ENCODE measurements at places on chromosomes 7 and 10.

GRCh38 chr7:85695533-85695932, 508.7 kb upstream of the SEMA3D start:
- DNase-seq = no peak

GRCh38 chr7:14270099-14270498, 280.6 kb upstream of the ETV1 start:
- no peak for DNase-seq

DNA sequence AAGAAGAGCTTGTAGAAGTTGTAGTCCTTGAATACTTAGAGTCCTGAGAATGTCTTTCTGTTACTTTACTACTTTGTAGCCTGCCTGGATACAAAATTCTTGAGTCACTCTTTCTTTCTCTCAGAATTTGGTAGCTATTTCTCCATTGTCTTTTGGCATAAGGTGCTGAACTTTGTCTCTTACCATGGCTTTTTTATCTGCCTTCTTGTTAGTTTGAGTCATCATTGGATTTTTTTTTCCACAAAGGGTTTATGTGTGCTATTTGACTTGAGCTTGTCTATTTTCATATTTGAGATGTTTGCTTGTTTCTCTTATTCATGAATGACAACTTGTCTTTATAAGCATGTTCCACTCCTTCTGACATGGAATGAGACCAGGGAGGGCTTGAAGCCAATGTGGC, 74.5 kb upstream of the EXOC6 start:
- DNase-seq = no peak

DNA sequence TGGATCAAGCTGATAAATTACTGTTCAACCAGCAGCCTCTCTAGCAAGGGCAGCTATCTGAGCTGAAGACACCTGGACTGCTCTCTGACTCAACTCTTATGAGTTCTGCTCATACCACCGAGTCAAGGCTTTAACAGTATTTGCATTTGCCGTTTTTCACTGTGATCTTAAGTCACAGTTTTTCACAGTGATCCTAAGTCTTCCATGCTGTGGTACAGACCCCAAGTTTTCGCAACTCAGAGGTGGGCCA, 31.3 kb downstream of the PIP4K2A start:
- DNase-seq = no peak

DNA sequence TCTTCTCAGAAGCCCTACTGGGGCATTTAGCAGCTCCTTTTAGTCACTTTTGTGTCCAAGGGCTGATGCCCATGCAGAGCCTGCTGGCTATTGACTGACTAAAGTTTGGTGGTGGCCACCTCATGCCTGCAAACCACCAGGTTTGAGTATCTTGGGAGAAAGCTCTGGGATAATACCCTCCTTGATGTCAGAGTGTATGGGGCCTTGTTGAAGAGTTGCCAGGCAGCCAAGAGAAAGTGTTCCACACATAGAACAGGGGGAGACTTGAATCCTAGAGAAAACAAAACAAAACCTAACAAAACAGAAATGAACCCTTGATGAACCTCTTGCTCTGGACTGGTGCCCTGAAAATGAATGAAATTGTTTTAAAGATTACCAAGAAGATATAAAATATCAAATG, 1024.6 kb downstream of the SORCS1 start:
- DNase-seq = no peak

DNA sequence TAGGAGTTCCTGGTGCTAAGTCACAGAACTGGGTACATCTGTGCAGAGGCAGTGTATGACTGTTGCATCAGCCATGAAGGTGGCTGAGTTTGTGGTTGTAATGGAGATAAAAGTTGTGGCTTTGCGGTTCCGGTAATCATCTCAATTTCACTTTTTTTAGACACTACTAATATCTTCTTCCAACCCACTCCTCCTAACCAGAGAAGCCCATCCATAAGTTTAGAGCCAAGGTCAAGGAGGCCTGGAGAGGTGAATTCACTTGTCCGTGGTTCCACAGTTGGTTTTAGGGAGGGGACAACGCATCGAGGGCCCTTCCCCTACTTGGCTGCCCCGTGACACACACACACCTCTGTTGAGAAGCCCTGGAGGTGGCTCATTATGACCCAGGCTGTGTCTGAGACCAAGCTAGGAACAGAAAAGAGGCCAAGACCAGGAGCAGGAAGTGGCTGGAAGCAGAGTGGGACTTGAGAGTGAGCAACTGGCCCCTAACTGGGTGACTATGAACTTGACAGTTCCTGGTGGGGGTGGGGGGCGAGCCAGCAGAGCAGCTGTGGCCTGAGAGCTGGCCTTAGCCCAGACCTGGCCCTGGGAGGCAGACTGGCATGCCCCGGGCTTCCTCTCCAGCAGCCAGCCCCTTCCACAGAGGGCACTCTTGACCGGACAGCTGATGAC, 66.8 kb upstream of the COL13A1 start:
- no peak for DNase-seq

GRCh38 chr10:117987244-117987909, 59.4 kb downstream of the RAB11FIP2 start:
- no peak for DNase-seq

GRCh38 chr7:16092711-16093110, 328.6 kb downstream of the CRPPA start:
- no peak for DNase-seq

GRCh38 chr7:85471740-85472139, 284.9 kb upstream of the SEMA3D start:
- no peak for DNase-seq

DNA sequence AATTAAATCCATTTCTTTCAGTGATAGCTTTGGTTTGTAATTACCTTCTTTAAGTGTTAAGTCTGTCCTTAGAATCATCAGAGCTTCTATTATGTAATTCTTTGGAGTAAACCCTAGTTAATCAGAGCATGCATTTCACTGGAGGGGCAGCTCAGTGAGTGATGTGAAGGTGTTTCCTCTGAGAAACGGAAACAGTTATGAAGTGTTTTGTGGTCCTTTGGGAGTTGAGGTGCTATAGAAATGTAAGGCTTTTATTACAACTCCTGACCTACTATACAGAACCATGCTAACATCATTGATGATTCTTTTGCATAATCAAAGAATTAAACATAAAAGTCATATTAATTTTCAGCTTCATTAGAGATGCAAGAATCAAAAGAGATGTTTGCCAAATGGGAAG, 141.5 kb downstream of the EXOC4 start:
- DNase-seq = no peak

- DNase-seq = no peak
Measured at GRCh38 chr10:131630772-131631258, 270.0 kb upstream of the PPP2R2D start.

DNA sequence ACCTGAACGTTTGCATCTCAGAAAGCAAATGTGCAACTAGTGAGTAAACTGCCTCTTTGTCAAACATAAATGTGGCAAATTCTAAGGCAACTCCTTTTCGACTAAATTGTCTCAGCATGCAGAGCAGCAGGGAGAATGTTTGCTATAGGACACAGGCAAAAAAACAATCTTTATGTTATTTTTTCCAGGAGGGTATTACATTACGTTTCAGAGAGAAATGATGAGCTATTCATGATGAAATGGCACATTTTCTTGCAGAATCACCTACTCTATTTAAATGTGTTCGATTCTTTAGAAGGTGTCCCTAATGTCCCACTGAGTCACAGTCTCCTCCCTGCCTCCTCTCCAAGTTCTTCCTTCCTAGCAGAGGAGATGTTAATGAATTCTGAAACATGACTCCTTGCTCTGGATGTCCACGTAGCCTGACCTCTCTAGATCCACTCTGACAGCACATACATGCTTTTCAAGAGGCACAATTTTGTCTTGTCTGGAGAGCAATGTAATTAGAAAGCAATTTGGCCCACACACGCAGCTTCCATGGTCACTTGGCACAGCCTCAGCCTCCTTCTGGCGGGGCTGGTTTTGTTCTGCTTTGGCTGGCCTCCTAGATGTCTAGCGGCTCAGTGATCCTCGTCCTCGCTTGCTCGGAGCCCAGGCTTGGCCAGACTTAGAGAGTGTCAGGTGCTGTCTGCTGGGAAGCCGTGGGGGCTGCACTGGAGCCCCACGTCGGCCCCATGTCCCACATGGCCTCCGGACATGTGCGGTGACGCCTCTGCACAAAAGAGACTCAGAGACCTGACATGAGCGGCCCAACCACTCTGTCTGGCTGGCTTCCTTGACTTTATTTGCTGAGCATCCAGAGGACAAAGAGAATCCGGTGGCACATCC, 125.7 kb upstream of the ZNF438 start:
- peak; percentile 35 for DNase-seq

- DNase-seq = no peak
Measured at GRCh38 chr10:21002091-21002878, 105.2 kb upstream of the NEBL start.

- no peak for DNase-seq
Measured at GRCh38 chr7:26457696-26458327, 166.2 kb downstream of the SNX10 start.

DNA sequence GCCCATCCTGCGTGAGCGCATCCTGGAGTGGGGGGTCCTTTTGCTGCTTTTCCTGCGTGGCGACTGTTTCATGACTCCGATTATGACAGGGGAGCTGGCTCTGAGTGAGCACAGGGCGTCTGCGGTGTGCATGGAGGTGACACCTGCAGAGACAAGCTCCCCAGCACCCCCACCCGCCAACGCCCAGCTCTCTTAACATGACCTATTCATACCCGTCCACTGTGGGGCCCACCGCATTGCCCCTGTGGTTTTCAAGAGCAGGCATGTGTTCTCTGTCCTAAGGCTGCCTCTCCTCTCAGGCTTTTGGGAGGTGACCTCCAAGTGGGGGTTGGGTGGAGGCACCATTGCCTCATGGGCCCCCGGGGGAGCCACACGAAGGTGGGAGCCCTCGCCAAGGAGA, 500.7 kb downstream of the TCERG1L start:
- no peak for DNase-seq

- peak; percentile 62 for DNase-seq
Measured at GRCh38 chr7:111873963-111874690, 311.8 kb upstream of the IMMP2L start.

DNA sequence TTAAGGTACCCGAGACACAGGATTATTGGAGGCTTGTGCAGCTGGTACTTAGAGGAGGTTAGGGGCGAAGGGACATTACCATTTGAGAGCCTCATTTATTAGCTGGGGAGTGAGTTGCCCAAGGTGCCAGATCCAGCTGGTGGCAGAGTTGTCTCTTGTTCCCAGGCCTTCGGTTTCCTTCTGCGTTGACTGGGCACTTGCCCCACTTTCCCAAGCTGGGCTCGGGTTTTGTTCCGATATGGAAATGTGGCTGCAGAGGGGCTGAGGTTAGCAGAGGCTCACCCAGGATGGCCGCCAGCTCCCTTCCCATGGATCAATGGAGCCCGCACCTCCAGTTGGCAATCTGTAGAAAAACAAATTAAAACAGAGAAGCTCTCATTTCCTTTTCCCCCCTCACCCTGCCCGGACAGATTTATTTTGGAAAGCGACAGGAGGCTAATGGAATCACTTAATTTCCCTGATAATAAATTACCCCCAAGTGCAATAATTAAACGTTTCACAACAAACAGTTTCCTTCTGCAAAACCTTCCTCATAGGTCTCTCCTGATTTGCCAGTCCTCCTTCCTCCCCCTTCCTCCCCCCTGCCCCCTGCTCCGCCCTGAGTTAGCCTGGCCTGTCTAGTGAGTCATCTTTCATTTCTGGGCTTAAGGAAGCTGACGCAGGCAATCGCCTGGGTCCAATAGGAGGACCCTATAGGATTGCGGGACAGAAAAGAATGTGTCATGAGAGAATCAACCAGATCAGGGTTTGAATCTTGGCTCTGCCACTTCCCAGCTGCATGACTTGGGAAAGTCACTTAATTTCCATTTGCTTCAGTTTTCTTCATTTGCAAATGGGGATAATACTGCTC, 51.7 kb downstream of the ADRA2A start:
- DNase-seq = peak; percentile 20

GRCh38 chr10:123655751-123656150, 10.4 kb upstream of the GPR26 start:
- DNase-seq = no peak

DNA sequence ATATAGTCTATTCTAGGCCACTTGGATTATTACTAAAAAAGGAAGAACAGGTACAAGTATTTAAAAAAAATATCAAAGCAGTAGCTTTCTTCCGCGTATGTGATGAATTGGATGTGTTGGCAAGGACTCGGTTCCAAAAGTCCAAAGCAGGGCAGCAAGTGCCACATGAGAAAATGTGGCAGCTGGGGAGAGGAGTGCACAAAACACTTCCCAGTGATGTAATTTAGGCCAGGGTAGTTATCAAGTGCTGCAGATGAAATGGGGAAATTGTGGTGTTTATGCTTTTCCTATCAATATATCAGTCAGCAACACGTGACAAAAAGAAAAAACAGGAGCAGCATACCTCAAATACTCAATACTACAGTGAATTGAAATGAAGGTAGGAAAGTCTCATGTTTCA, 7.0 kb downstream of the RHOBTB1 start:
- no peak for DNase-seq

GRCh38 chr7:152467225-152467624, 31.4 kb upstream of the KMT2C start:
- DNase-seq = no peak

- no peak for DNase-seq
Measured at GRCh38 chr10:43166880-43167497, 28.7 kb downstream of the CSGALNACT2 start.

Measured in head of caudate nucleus (tissue), 42 donors.